ENCODE measurements at places on chromosomes 12 and 14. TPM values are rescaled to one million over a fixed set of nuclear protein-coding genes. Genes with fewer than 3 reads are reported as not detected.

TMEM52B gene
- total RNA-seq, result not detected

RTL1 gene
- not detected for total RNA-seq

DNA sequence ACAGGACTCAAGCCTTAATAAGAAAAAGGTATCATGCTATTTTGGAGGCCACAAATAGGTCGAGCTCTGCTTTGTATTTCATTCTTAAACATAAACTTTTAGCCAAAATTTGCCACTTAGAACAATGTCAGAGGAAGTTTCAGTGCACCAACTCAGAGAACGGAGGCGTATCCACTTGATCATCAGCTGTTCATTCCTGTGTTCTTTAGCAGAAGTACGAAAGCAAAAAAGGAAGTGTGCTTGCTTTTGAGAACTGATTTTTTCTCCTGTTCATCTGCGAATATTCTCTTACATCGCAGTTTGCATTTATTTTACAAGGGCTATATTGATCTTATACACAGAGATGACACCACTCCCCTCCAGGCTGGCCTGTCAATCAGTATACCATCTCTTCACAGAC is 188.6 kb upstream of the SOX5 start:
- DNase-seq, result no peak

DNA sequence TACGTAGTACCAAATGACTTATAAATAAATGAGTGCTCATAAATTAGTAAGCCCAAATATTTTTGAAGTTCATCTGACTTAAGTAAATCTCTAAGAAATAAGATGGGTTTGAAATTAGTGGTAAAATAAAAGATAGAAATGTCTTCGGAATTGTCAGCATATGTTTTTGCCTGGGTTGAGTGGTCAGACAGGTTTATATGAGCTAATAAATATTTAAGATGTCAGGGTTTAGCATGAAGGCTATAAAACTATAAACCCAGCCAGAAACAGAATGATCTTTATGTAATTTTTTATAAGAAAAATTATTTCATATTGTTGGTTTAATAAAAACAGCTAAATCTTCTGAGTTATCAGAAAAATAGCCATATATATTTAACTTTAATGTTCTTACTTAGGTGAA is 37.3 kb downstream of the JAG2 start:
- no peak for DNase-seq

GRCh38 chr14:53060046-53060445 is 93.1 kb downstream of the DDHD1 start:
- no peak for DNase-seq

GRCh38 chr14:77889971-77890442 is 90.1 kb downstream of the ADCK1 start:
- DNase-seq, result no peak

GRCh38 chr14:63039866-63040265 is 5.4 kb downstream of the KCNH5 start:
- DNase-seq, result no peak

DNA sequence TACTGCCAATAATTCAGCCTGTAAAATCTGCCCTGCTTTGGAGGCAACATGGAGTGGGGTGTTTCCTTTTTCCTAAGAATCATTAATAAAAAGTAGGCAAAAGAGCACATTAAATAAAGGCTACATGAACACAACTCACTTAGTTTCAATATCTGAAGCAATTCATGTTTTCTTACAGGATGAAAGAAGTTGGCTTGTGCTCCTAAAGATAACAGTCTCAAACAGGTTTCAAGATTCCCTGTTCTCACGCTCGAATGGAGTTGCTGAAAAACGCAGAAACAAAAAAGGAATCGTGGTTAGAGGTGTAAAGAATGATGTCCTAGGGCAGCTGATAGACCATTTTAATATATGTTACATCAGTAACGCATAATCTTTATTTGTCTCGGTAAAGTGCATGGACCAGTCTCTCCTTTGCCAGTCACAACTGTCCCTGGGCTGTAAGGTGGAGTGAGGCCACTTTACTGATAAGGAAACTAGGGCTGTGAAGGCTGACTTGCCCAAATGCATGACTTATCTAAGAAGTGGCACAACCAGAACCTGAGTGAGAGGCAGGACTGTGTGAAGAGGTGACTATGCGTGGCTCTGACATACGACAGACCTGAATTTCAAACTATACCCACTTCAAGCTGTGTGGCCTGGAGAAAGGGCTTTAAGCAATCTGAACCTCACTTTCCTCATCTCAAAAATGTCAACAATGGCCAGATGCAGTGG is 12.6 kb downstream of the GIT2 start:
- DNase-seq, result no peak

DNA sequence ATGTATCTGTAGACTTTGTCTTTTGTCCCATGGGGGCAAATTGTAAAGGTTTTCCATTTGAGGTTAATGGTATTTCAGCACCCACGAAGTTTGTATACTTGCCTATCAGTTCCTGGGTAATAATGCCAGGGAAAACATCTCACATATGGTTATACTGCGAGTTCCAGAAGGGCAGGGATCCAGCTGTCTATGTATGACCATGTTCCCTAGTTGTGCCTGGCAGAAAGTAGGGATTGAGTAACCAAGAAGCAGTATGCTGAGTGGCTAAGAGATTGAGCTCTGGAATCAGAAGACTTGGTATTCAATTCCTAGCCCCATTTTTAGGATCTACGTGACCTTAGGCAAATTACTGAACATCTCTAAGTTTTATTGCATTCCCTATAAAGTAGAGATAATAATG is 173.2 kb upstream of the PWP1 start:
- no peak for DNase-seq

GRCh38 chr14:93086441-93087055 is 29.2 kb downstream of the ITPK1 start:
- no peak for DNase-seq

DNA sequence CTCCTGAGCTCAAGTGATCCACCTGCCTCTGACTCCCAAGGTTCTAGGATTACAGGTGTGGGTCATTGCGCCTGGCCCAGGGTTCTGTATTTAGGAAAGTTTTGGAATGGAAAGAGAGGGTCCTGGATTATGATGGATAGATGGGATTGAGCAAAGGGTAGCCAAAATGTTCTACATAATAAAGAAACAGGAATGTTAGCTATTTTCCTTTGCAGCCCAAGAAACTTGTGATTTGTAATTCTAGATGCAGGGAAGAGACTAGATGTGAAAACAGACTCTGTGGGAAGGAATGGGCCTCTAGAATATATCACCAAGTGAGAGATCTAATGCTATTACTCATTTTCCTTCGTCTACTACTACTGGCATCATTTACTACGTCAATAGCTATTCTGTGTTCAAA is 29.6 kb upstream of the HELB start:
- no peak for DNase-seq

DNA sequence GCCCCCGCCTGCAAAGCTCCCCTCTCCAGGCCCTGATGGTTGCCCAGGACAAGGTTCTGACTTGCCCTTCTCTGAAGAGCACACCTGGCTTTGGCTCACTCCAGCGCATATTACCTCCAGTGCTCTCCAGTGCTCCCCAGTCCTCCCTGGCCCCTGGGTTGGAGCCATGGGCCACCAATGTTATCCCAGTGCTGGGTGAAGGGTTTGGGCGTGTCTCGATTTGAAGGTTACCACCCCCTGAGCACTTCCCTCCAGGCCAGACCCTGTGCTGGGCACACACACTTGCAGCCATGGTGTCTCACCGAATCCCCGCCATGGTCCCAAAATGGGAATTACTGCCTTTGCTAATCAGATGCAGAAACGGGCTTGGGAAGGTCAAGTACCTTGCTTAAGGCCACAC is 11.1 kb downstream of the RITA1 start:
- DNase-seq, result no peak

DNA sequence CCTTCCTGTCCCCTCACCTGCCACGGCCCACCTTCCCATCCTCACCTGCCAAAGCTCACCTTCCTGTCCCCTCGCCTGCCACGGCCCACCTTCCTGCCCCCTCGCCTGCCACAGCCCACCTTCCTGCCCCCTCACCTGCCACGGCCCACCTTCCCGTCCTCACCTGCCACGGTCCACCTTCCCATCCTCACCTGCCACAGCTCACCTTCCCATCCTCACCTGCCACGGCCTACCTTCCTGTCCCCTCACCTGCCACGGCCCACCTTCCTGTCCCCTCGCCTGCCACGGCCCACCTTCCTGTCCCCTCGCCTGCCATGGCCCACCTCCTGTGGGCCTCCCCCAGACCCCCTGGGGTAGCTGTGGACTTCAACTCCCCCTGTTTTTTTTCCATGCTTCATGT is 48.8 kb upstream of the GPR68 start:
- DNase-seq, result no peak

KRT82 gene
- not detected for total RNA-seq

OR9K2 gene
- total RNA-seq, result not detected

SERPINA4 gene
- not detected for total RNA-seq
